ENCODE measurements at places on chromosomes 6 and 20.

GRCh38 chr20:1894471-1894950, 696 bp upstream of the SIRPA start:
- H3K4me3 ChIP-seq: no peak overlapping the region
- H3K27ac ChIP-seq: no peak overlapping the region
- H3K36me3 ChIP-seq: no peaks in the 10 kb centered on the region

- no peaks in the 10 kb centered on the region for H3K36me3 ChIP-seq
- H3K27ac ChIP-seq: no peak overlapping the region
- peaks cover 58% of the 10 kb centered on the region for H3K27me3 ChIP-seq
- H3K4me3 ChIP-seq: no peak overlapping the region
Observed at GRCh38 chr6:3527651-3527977, 70.8 kb upstream of the SLC22A23 start.

- no peak for DNase-seq
- H3K4me3 ChIP-seq: no peak overlapping the region
- no peak overlapping the region for H3K27ac ChIP-seq
- no peaks in the 10 kb centered on the region for H3K36me3 ChIP-seq
Observed at GRCh38 chr6:16972535-16972934, 129.3 kb upstream of the STMND1 start.

GRCh38 chr20:32966881-32967781, 37.1 kb downstream of the SUN5 start:
- DNase-seq: no peak
- no peaks in the 10 kb centered on the region for H3K36me3 ChIP-seq
- no peak overlapping the region for H3K4me3 ChIP-seq

- H3K4me1 ChIP-seq: peaks cover 9% of the 10 kb centered on the region
- peaks cover 16% of the 10 kb centered on the region for H3K36me3 ChIP-seq
- no peak overlapping the region for H3K4me3 ChIP-seq
- no peaks in the 10 kb centered on the region for H3K27me3 ChIP-seq
- DNase-seq: no peak
Observed at GRCh38 chr6:156789081-156789943, 12.1 kb downstream of the ARID1B start.

GRCh38 chr6:136494059-136494458, 56.2 kb downstream of the MAP7 start:
- DNase-seq: no peak
- no peaks in the 10 kb centered on the region for H3K27me3 ChIP-seq
- no peak overlapping the region for H3K27ac ChIP-seq
- no peaks in the 10 kb centered on the region for H3K36me3 ChIP-seq

GRCh38 chr6:40743226-40743625, 156.1 kb upstream of the LRFN2 start:
- peaks cover 34% of the 10 kb centered on the region for H3K27me3 ChIP-seq
- H3K4me3 ChIP-seq: no peak overlapping the region
- no peaks in the 10 kb centered on the region for H3K36me3 ChIP-seq
- no peak overlapping the region for H3K27ac ChIP-seq
- H3K4me1 ChIP-seq: no peaks in the 10 kb centered on the region

DNA sequence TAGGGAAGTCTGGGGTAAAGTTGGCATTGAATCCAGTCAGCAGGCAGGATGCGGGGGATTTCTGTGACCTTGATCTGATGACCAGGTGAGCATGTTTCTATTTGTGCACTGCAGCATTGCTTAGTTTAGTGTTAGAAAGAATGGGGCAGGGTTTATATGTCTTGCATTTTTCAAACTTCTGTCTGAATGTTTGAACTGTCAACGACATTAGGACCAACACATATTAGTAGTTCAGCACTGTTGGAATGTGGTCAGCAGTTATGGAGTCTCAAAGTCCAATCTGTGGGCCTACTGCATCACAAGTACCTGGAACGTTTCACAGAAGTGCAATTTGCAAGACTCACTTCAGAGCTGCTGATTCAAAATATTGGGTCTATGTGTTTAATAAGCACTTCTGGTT, 276.6 kb upstream of the BMP2 start:
- no peaks in the 10 kb centered on the region for H3K36me3 ChIP-seq
- H3K4me3 ChIP-seq: no peak overlapping the region

DNA sequence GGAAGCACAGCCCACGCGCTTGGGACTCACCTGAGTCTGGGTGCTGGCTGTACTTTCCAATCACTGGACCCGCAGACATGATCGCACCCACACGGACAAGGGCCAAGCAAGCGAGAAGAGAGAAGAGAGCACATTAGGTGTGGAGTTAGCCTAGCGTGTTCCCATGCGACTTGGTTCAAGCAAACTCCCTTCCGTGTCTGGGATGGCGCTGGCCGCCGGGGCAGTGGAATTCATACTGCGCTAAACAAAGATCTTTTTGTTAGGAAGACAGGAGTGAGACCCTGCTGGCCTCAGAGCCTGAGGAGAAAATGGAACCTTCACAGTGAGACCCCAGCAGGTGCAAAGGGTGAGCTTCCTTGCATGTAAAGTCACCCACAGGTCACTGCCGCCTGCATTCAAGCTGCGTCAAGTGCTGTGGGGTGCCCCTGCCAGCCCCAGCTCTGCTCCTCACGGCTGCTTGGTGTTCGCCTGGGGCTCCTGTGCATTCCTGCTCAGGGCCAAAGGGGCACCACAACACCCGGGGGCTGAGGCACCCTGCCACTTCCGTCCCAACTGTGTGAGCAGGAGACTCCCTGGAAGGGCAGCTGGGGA, 26.4 kb downstream of the PSMG4 start:
- peaks cover 55% of the 10 kb centered on the region for H3K4me1 ChIP-seq
- H3K27ac ChIP-seq: no peak overlapping the region
- H3K36me3 ChIP-seq: no peaks in the 10 kb centered on the region
- no peaks in the 10 kb centered on the region for H3K27me3 ChIP-seq

DNA sequence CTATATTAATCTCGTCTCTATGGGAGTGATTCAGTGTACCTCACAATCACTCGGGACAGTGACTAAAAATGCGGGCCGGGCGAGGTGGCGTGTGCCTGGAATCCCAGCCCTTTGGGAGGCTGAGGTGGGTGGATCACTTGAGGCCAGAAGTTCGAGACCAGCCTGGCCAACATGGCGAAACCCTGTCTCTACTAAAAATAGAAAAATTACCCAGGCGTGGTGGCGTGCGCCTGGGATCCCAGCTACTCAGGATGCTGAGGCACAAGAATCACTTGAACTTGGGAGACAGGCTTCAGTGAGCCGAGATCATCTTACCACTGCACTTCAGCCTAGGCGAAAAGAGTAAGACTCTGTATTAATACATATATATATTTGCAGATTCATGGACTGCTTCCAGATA, 17.4 kb downstream of the POPDC3 start:
- H3K4me1 ChIP-seq: no peaks in the 10 kb centered on the region
- no peak for DNase-seq
- peaks cover 3% of the 10 kb centered on the region for H3K27me3 ChIP-seq
- no peak overlapping the region for H3K4me3 ChIP-seq
- no peaks in the 10 kb centered on the region for H3K36me3 ChIP-seq

DNA sequence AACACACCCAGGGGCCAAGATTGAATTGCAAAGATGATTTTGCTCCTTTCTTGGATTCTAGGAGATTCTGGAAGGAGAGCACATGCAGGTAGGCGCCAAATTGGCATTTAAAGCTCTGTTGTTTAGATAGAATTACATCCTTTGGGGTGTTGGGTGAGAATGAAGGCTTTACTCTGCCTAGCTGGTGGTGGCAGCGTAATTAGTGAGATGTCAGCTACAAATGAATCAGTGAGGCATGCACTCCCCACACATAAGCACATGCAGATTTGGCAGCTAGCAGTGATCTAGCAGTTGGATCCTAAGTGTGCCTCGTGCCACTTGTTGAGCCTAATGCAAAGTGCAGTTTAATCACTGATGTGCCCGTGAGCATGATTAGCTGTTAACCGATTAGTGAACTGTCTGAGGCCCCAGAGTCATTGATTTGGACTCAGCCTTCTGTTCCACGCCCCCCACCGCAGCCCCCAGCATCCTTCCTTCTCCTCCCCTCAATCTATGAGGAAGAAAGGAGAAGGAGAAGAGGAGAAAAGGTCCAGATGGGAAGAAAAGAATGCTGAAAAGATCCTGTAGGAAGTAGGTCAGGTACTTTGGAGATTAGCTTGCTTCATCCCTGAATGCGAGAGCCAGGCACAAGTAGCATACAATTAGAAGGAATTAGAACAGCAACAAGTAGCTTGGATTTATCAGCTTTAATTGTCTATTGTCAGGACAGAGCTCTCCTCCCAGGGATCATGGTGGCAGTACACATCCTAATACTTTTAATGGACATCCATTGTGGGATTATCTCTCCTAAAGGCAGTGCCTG, 6.0 kb upstream of the PRDM1 start:
- no peaks in the 10 kb centered on the region for H3K27me3 ChIP-seq
- H3K27ac ChIP-seq: no peak overlapping the region
- no peak overlapping the region for H3K4me3 ChIP-seq
- no peaks in the 10 kb centered on the region for H3K36me3 ChIP-seq
- H3K4me1 ChIP-seq: no peaks in the 10 kb centered on the region

DNA sequence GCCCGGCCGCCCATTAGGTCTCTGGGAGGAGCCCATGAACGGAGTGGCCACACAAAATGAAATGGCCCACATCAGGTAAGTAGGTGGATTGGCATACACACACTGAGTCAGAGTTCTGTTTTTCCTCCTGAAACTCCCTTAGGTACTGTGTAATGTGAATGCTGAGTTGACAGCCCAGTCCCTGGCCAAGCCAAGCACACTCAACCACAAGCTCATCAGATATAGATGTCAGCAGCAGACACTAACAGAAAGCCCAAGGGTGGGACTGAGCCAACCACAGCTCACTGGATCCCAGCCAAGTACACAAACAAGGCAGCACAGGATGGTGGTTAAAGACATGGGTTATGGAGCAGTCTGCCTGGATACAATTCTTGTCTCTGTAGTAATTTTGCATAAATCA, 403.4 kb downstream of the GJA1 start:
- H3K36me3 ChIP-seq: no peaks in the 10 kb centered on the region
- H3K4me1 ChIP-seq: no peaks in the 10 kb centered on the region
- H3K4me3 ChIP-seq: no peak overlapping the region
- DNase-seq: no peak

- H3K27me3 ChIP-seq: no peaks in the 10 kb centered on the region
- H3K4me1 ChIP-seq: no peaks in the 10 kb centered on the region
- no peaks in the 10 kb centered on the region for H3K36me3 ChIP-seq
- no peak for DNase-seq
Observed at GRCh38 chr6:118529756-118530155, 18.3 kb upstream of the PLN start.

DNA sequence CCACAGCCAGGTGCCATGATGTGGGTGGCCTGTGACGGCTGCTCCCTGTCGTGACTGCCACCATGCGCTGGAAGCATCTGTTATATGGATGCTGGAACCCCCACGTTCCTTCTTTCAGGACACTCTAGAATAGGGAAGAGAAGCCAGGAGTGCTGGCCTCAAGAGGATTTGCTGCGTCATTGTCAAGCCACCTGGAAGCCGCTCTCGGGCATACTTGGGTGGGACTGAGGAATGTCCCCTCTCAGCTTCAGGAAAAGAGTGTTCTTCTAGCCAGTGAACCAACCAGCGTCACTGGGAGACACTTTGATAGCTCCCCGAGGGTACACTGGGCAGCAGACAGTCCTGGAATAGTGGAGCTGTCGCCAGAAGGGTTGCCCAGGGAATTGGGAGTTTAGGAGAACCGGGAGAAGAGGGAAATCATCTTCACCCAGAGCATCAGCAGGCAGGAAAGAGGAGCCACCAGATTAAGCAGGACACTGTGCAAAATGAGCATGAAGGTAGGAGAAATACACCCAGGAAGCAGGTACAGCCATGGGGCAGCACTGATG, 130.8 kb upstream of the SASH1 start:
- H3K27ac ChIP-seq: no peak overlapping the region
- peaks cover 16% of the 10 kb centered on the region for H3K27me3 ChIP-seq
- H3K36me3 ChIP-seq: no peaks in the 10 kb centered on the region
- DNase-seq: no peak
- no peaks in the 10 kb centered on the region for H3K4me1 ChIP-seq
- no peak overlapping the region for H3K4me3 ChIP-seq

GRCh38 chr6:85674604-85675003, 31.9 kb upstream of the SYNCRIP start:
- no peak for DNase-seq
- peak overlapping the region; percentile 15 for H3K27ac ChIP-seq
- H3K4me1 ChIP-seq: peaks cover 14% of the 10 kb centered on the region
- H3K27me3 ChIP-seq: no peaks in the 10 kb centered on the region
- H3K4me3 ChIP-seq: no peak overlapping the region
- peaks cover 46% of the 10 kb centered on the region for H3K36me3 ChIP-seq

GRCh38 chr20:63957004-63957689, 931 bp upstream of the UCKL1 start:
- H3K4me1 ChIP-seq: peaks cover 74% of the 10 kb centered on the region
- peak overlapping the region; percentile 90 for H3K27ac ChIP-seq
- H3K27me3 ChIP-seq: no peaks in the 10 kb centered on the region
- H3K36me3 ChIP-seq: peaks cover 47% of the 10 kb centered on the region

DNA sequence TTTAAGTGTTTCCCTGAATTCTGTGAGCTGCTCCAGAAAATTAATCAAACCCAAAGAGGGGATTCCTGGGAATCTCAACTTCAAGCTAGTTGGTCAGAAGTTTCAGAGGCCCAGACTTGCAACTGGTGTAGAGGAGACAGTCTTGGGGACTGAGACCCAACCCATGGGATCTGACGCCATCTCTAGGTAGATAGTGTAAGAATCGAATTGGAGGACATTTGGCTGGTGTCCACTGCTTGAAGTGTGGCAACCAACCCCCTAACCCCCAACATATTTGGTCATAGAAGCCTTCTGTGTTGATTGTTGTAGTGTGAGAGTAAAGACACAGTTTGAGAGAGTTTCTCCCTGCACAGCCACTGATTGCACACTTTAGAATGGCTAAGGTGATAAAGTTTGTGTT, 103.5 kb upstream of the CARMIL1 start:
- H3K4me3 ChIP-seq: no peak overlapping the region
- no peak for DNase-seq
- no peaks in the 10 kb centered on the region for H3K4me1 ChIP-seq
- H3K36me3 ChIP-seq: no peaks in the 10 kb centered on the region

- no peaks in the 10 kb centered on the region for H3K4me1 ChIP-seq
- H3K4me3 ChIP-seq: no peak overlapping the region
- no peak for DNase-seq
- no peaks in the 10 kb centered on the region for H3K36me3 ChIP-seq
Observed at GRCh38 chr6:142334294-142334693, 32.5 kb downstream of the ADGRG6 start.
